A673 (cell line): ENCODE measurements at places on chromosomes 1 and 21. TPM values are rescaled to one million over a fixed set of nuclear protein-coding genes. Genes with fewer than 3 reads are reported as not detected.

- DNase-seq, result peak; percentile 29
Measured at GRCh38 chr1:50700214-50700613, 259.9 kb downstream of the FAF1 start.

- peak; percentile 26 for DNase-seq
Measured at GRCh38 chr1:7247791-7248548, 462.7 kb downstream of the CAMTA1 start.

- peak; percentile 25 for DNase-seq
Measured at GRCh38 chr1:21436488-21437340, 3.2 kb upstream of the NBPF3 start.

DNA sequence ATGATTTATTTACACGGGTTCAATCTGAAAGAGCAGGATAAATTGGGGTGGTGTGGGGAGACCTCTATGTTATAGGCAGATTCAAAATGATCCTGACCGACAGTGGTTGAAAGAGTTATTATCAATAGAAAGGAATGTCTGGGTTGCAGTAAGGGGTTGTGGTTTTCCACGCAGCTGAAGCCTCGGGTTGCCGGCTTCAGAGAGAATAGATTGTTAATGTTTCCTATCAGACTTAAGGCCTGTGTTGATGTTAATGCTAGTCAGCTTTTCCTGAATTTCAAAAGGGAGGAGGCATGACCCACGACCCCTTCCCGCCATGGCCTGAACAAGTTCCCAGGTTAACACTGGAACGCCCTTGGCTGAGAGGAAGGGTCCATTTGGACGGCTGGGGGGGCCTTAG, 2.2 kb upstream of the UBE2J2 start:
- DNase-seq, result no peak

GRCh38 chr1:116031302-116031835, 55.1 kb downstream of the SLC22A15 start:
- DNase-seq, result no peak

GRCh38 chr21:34808569-34809204, 139.9 kb downstream of the CLIC6 start:
- no peak for DNase-seq

GRCh38 chr1:1630191-1630964, 1.6 kb upstream of the MMP23B start:
- DNase-seq, result peak; percentile 85

GRCh38 chr1:18712252-18712600, 81.6 kb downstream of the PAX7 start:
- no peak for DNase-seq

DNA sequence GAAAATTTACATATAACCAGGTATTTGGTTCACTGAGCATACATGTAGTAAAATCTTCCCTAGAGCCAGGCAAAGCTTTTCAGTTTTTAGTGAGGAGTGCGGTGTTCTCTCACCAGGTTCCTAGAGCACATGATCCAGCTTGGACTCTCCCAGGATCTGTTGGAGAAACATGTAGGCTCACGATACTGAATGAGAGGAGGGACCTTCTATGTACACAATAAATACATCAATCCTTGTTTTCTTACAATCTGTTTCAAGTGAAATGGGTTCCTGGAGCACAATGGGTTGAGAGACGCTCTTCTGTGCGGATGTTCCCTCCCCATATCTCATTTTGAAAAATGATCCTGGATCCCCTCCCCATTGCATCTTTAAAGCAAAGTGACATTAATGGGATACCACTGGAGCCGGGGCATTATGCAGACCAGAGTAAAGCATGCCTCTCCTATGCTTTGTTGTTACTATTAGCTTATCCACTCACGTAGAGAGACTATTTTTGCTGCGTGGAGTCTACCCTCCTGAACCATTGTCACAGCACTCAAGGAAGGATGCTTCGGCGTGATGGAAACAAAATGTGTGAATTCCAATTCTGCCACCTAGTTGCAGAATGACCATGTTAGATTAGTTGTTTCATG, 19.3 kb downstream of the SMYD2 start:
- no peak for DNase-seq

DNA sequence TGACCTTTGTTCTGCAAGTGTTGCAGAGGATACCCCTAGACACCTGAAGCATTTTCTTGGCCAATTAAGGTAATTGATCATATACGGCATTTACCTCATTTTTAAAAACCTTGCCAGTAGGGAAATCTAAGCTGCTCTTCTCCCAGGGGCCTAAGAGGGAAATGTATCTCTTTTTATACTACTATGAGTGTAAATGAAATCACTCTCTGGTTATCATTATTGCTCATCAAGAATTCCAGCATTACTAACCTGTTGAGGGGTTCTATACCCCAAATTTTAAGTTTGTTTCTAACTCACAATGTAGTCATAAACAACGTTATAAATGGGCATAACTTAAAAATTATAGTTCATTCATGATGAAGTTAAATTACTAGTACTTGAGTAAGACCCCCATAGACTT, 27.4 kb downstream of the TMED5 start:
- DNase-seq, result no peak

- no peak for DNase-seq
Measured at GRCh38 chr21:15090390-15090789, 25.6 kb upstream of the NRIP1 start.

- peak; percentile 72 for DNase-seq
Measured at GRCh38 chr21:32826329-32827167, 55.0 kb upstream of the PAXBP1 start.

DNA sequence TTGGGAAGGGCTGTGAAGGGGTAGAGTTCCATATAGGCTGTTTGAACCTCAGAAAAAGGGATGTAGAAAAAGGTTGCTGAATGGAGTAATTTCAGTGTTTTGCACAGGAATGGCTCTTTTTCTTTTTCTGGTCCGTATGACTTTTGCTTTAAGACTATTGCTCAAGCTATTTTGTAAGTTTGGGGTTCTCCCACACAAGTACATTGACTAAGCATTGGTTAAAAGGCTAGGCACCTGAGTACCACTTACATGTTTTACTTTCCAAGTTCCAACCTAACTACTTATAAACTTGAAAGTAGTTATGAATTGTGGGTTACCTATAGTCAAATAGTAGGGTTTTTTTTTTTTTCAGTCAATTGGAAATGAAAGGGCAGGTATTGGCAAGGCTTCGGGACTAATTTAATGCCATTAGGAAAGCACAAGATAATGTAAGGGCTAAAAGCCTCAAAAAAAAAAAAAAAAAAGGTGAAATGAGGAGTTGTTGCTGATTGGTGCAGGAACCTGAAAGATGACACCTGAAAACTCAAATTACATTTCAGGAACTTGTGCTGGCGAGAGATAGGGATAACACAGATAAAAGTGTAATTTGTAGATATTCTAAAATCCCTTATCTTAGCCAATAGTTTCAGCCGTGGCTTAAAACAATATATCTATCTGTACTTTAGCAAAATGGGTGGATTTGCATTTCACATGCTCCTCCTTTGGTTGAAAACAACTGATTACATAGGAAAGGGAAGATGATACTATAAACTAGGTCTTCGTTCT, 209.5 kb downstream of the RPS6KC1 start:
- no peak for DNase-seq

DNA sequence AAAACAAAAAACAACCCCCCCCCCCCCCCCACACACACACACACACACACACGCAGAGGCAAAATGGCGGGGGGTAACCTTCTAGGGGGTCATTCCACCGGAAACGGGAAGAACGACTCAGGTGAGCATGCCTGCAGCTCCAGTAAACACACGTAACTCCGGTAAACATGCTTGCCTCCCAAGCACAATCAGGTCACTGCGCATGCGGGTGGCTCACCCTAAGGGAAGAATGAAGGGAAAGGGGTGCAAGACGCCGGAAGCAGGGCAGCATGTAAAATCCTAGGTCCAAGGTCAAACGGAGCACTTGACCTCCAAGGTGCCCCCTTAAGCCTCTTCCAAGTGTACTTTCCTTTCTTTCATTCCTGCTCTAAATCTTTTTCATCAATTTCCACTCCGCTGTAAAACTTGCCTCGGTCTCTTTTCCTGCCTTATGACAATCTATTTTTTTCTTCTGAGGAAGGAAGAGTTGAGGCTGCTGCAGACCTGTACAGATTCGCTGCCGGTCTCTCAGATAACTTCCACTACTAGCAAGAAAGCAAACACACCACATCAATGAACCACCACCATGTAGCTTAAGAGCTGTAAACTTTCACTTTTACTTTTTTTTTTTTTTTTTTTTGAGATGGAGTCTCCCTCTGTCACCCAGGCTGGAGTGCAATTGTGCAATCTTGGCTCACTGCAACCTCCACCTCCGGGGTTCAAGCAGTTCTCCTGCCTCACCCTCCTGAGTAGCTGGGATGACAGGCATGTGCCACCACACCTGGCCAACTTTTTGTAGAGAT, 21.0 kb upstream of the CBR3 start:
- DNase-seq, result no peak

DNA sequence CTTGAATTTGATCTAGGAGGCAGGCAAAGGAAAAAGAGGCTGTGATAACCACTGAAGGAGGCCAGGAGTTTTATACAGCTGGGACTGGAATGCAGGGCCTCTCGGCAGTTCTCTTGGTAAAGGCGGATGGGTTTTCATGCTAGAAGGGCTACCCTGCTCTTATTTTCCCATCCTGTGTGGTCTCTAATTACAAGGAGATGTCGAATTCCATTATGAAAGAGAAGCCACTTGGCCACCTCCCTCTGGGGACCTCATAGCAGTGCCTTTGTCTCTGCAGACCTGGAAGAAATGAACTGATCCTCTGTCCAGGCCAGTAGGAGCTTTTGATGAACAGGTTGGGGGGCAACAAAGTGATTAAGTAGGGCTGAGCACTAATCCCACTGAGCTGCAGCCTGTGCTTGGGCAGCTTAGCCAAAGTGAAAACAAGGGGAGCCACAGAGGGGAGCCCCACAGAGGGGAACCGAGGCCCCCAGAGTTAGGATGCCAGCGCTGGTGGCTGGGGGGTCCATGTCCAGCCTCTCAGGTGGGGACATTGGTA, 42.2 kb upstream of the BCAR3 start:
- DNase-seq, result no peak

- no peak for DNase-seq
Measured at GRCh38 chr1:190942475-190942874, 464.8 kb upstream of the BRINP3 start.

DNA sequence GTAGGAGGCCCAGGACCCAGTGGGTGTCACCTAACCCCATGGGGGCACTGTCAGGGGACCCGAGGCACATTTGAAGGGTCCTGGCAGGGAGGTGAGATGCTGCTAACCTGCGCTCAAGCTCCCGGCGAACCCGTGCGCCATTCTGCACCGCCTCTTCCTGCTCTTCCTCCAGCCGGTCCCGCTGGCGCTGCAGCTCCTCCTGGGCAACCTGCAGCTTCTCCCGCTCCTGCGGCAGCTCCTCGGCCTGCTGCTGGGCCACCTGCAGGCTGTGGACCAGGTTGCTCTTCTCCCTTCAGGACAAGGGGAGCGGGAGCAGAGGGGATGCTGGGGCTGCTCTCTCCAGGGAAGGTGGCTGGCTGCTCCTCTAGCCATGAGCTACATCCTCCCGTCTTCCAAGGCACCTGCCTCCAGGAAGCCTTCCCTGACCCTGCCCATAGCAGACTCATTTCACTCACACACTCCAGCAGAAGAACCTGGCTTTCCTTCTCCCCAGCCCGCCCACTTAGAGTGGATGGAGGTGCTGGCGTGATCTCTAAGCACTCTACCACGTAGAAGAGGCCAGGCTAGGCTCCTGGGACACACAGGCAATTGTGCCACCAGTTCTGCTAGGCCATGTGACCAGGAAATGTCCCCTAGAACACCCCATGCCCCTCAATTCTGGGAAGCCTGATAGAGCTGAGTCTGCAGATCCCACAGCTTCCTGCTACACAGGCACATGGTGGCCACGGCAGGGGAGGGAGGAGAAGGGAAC, 15.2 kb upstream of the NBPF1 start:
- DNase-seq, result no peak

DNA sequence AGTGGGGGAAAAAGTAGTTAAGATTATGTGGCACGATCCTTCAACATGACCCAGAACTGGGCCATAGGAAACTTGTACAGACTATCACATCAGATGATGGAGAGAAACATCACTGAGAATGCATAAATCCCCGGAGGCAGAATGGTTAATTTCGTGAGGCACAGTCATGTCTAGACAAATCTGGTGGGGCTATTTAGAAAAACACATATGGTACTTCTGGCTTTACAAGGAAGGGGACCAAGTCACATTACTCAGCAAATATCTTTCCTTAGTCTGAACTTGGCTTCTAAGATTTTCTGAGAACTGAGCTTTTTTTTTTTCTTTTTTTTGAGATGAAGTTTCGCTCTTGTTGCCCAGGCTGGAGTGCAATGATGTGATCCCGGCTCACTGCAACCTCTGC, 9.2 kb upstream of the UQCRHL start:
- DNase-seq, result no peak

GRCh38 chr1:94468708-94469107, 50.5 kb downstream of the ABCD3 start:
- DNase-seq, result no peak

- no peak for DNase-seq
Measured at GRCh38 chr1:185966471-185966870, 232.3 kb downstream of the HMCN1 start.

DNA sequence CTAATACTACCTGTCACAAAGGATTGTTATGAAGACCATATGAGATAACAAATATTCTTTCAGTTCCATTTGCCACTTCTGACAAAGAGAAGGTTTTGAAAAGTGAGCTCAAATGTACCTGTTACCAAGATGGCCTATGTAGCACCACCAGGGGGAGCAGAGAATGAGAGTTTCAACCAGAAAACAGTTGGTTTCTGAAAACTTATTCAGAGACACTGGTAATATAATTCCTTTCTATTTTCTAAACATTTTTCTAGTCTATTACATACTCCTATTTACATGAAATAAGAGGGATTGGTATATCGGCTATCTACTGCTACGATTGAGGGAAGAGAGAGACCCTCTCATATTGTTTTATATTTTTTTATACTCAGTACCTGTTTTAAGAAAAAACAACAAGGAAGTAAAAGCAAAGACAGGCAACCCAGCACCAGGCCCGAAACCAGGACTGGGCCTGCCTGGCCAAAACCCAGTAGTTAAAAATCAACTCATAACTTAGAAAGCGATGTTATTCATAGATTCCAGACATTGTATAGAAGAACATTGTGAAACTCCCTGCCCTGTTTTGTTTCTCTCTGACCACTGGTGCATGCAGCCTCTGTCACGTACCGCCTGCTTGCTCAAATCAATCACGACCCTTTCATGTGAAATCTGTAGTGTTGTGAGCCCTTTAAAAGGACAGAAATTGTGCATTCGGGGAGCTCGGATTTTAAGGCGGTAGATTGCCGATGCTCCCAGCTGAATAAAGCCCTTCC, 48.3 kb downstream of the IL23R start:
- DNase-seq, result peak; percentile 38

Gene S100A11
- 140 and 151 TPM in 2 replicates for total RNA-seq

Gene SUSD4
- total RNA-seq, result not detected in 2 replicates

Gene ANKRD34A
- 1.6 and 2.2 TPM in 2 replicates for total RNA-seq

Gene FAM72B
- 16.4 and 20.4 TPM in 2 replicates for total RNA-seq

Gene LEMD1
- total RNA-seq, result 1.5 and 3.4 TPM in 2 replicates

Gene CYP4A22
- not detected in 2 replicates for total RNA-seq

Gene DEPDC1
- total RNA-seq, result 70.3 and 71.5 TPM in 2 replicates

Gene RHEX
- total RNA-seq, result not detected in 2 replicates

Gene CR2
- total RNA-seq, result not detected in 2 replicates

Gene PRDM16
- 0.49 and 0.57 TPM in 2 replicates for total RNA-seq

Gene ITPKB
- total RNA-seq, result 12.5 and 14.1 TPM in 2 replicates

Gene NBPF4
- not detected in 2 replicates for total RNA-seq

Gene SPRR2F
- total RNA-seq, result not detected in 2 replicates

Gene ATP6V1G3
- total RNA-seq, result 0.71 TPM in 1 of 2 replicates, not detected in the other

Gene CRNN
- total RNA-seq, result not detected in 2 replicates

Gene PYGO2
- 46.3 and 48.5 TPM in 2 replicates for total RNA-seq

Gene NOS1AP
- 24.7 and 28.0 TPM in 2 replicates for total RNA-seq
